ENCODE measurements at places on chromosomes 1 and 21. TPM values are rescaled to one million over a fixed set of nuclear protein-coding genes. Genes with fewer than 3 reads are reported as not detected.

Gene CELA3A
- polyA plus RNA-seq = not detected

Gene FALEC
- polyA plus RNA-seq = 1.9 TPM

Gene SELENBP1
- 35.2 TPM for polyA plus RNA-seq

Gene LGR6
- 0.34 TPM for polyA plus RNA-seq

Gene CLDN19
- 0.31 TPM for polyA plus RNA-seq

Gene DDAH1
- polyA plus RNA-seq = 50.0 TPM

Gene SLC1A7
- 0.41 TPM for polyA plus RNA-seq

Gene KIF26B
- polyA plus RNA-seq = 0.99 TPM

Gene LORICRIN
- not detected for polyA plus RNA-seq

Gene F3
- polyA plus RNA-seq = 3.1 TPM

Gene MTARC2
- 17.4 TPM for polyA plus RNA-seq

Gene ALDH4A1
- polyA plus RNA-seq = 16.1 TPM

Gene PDIK1L
- polyA plus RNA-seq = 5.6 TPM

Gene GPBP1L1
- polyA plus RNA-seq = 66.9 TPM

Gene CCDC30
- polyA plus RNA-seq = 2.5 TPM

Gene HHIPL2
- 0.22 TPM for polyA plus RNA-seq

Gene BRINP2
- polyA plus RNA-seq = 0.17 TPM

Gene ARHGEF16
- 0.81 TPM for polyA plus RNA-seq
